T-cell (primary cell): ENCODE measurements at places on chromosomes 11 and 22. TPM values are rescaled to one million over a fixed set of nuclear protein-coding genes. Genes with fewer than 3 reads are reported as not detected.

DNA sequence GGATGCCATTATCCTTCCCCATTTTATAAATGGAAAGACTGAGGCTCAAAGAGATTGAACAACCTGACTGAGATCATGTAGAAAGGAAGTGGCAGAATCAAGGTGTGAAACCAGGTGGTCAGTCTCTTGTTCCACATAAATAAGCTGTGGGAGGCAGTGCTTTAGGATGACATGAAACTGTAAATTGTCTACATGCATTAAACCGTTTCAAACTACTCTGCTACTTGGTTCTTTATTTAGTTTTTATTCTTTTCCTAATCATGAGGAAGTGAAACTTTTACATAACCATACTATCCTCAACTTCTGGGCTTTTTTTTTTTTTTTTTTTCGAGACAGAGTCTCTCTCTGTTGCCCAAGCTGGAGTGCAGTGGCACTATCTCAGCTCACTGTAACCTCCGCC lies 34.9 kb downstream of the CADM1 start:
- no peak for DNase-seq

CYP2D6 gene
- total RNA-seq = 4.5 TPM

DNA sequence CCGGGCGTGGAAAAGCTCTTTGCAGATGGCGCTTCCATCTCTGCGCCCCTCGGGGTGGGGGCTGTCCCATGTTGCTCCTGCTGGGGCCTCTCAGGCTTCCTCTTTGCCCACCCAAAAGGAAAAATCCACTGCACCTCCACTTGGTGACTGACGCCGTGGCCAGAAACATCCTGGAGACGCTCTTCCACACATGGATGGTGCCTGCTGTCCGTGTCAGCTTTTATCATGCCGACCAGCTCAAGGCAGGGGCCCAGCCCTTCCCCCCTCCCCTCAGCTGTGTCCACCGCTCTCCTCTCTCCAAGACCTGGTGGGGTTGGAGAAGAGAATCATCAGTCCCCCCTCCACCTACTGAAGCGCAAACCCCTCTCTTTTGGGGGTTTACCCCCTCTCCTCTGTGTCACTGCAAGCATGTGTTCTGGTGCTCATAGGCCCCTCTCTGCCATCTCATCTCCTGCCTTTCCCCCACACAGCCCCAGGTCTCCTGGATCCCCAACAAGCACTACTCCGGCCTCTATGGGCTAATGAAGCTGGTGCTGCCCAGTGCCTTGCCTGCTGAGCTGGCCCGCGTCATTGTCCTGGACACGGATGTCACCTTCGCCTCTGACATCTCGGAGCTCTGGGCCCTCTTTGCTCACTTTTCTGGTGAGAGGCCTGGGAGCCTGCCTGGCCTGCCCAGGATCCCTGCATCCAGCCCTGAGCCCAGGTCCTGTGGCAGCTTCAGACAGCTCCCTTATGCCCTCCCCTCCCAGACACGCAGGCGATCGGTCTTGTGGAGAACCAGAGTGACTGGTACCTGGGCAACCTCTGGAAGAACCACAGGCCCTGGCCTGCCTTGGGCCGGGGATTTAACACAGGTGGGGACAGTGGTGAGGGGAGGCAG lies 1.8 kb downstream of the LARGE2 start:
- no peak for DNase-seq

DNA sequence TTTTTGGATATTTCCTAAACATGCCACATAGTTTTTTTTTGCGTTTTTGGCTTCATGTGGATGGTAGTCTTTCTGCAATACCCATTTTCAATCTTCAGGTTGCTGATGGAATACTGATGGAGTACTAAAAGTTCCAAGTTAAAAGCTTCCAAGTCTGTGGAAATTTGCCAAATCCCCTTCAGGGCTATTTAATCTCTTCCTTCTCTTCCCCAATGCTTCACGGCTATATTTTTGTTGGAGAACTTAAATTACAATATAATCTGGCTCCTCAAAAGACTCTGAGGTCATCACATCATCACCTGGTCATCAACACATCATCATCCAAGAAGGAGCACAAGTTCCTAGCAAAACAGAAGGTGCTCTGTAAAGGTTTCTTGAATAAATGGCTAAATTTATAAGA lies 881.0 kb upstream of the TENM4 start:
- no peak for DNase-seq

PAK1 gene
- 15.9 TPM for total RNA-seq
